ENCODE measurements at places on chromosomes 7 and 10.

GRCh38 chr7:42572056-42572455 lies 335.0 kb upstream of the GLI3 start:
- DNase-seq, result no peak

- DNase-seq, result no peak
Measured at GRCh38 chr7:75033826-75034225, 39.8 kb downstream of the RCC1L start.

- DNase-seq, result no peak
Measured at GRCh38 chr7:81616951-81617350, 152.9 kb downstream of the HGF start.

- DNase-seq, result no peak
Measured at GRCh38 chr7:1698951-1699350, 28.9 kb downstream of the ELFN1 start.

- DNase-seq, result no peak
Measured at GRCh38 chr10:70308121-70309060, 24.6 kb upstream of the NPFFR1 start.

DNA sequence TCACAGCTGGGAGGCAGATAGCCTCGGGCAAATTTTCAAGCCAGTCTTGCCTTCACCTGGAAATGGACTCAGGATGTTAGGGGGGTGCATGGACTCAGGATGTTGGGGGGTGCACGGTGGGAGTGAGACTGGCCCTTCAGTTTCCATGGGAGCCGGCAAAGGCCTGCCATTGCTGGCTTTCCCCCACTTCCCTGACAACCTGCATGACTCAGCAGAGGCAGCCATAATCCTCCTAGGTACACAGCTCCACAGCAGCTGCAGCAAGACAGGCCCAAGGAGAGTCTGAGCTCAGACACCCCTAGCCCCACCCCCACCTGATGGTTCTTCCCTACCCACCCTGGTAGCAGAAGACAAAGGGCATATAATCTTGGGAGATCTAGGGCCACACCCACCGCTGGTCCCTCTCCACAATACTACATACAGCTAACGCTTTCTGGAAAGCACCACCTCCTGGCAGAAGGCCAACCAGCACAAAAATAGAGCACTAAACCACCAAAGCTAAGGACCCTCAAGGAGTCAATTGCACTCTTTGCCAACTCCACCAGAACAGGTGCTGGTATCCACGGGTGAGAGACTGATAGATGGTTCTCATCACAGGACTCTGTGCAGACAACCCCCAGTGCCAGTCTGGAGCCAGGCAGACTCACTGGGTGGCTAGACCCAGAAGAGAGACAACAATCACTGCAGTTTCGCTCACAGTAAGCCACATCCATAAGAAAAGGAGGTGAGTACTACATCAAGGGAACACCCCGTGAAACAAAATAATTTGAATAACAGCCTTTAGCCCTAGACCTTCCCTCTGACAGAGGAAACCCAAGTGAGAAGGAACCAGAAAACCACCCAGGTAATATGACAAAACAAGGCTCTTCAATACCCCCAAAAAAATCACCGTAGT lies 18.3 kb downstream of the C7orf25 start:
- DNase-seq, result no peak

GRCh38 chr7:97016381-97017191 lies 8.0 kb downstream of the DLX5 start:
- DNase-seq, result no peak
